ENCODE measurements at places on chromosomes 5 and 9.

GRCh38 chr5:59241119-59241518 lies 652.4 kb downstream of the PDE4D start:
- DNase-seq = no peak

- no peak for DNase-seq
These were observed 30.5 kb upstream of the MACIR start for GRCh38 chr5:103228061-103228460.

- DNase-seq = no peak
These were observed 163.3 kb downstream of the MACROH2A1 start for GRCh38 chr5:135235551-135236227.

DNA sequence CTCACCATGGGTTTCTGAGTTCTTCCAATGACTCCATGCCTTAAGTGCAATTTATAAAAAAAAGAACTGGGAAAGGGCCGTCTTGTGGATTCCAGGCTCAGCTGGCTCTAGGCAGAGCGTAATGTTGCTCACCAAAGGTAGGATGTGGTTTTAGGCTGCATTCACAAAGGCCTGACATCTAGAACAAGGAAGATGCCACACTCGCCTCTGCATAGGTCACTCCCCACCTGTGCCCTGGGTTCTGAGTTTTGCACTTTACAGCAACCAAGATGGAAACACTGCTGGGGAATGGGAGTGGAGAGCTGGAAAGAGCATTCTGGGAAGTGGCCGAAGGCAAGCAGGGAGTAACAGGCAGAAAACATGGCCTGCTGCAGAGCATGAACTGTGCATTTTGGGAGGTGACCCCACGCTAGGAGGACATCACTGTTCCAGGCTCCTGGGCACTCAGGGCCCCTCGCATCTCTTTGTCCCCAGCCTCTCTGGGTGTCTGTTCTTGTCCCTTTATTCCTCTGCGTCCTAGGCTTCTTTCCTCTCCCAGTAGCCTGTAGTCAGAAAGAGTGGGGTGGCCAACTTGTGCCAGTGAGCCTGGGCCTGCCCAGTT lies 12.3 kb downstream of the FCN2 start:
- no peak for DNase-seq

DNA sequence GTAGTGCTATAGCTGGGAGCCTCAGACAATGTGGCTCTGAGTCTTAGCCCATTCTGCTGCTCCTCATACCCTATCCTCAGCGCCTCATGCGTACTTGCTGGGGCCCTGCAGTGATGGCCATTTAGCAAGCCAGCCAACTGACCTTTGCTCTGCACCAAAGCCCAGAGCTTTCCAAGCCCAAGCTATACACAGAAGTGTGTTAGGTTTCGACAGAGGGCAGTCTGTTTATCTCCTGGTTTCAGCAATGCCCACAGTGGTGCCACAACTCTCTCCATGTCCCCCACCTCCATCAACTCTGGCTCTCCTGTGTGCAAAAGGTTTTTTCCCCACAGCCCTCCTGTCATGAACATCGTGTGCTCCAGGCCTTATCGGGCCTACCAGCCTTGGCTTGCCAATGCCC lies 16.9 kb downstream of the GNG10 start:
- no peak for DNase-seq

- DNase-seq = no peak
These were observed 81.6 kb downstream of the PLPP1 start for GRCh38 chr5:55453211-55453610.

GRCh38 chr5:164052536-164053093 lies 547.2 kb downstream of the MAT2B start:
- DNase-seq = no peak

Measured in caudate nucleus (tissue), 63 donors.